Activated T-cell treated with anti-CD3 and anti-CD28 coated beads, Interleukin-2, amount 50 U/mL, for 72 hours (primary cell): ENCODE measurements at places on chromosomes 1 and 21. TPM values are rescaled to one million over a fixed set of nuclear protein-coding genes. Genes with fewer than 3 reads are reported as not detected.

The ANGPTL3 gene
- not detected for total RNA-seq

The ETV3L gene
- total RNA-seq, result not detected

The OLIG1 gene
- not detected for total RNA-seq

The BATF3 gene
- total RNA-seq, result 660 TPM

The NEK2 gene
- total RNA-seq, result 36.8 TPM

The PYGO2 gene
- total RNA-seq, result 45.3 TPM

The NECTIN4 gene
- total RNA-seq, result 0.31 TPM

The BTBD19 gene
- total RNA-seq, result 16.8 TPM

The PLXNA2 gene
- total RNA-seq, result 0.07 TPM

The PCBP3 gene
- 20.2 TPM for total RNA-seq

The GPR52 gene
- total RNA-seq, result 1.9 TPM

The UBE2U gene
- not detected for total RNA-seq

The TTLL7 gene
- total RNA-seq, result 4.1 TPM

The DIO1 gene
- total RNA-seq, result not detected

The PPT1 gene
- 53.2 TPM for total RNA-seq

The S100A14 gene
- 0.26 TPM for total RNA-seq

The SPRR1A gene
- total RNA-seq, result not detected

The CORT gene
- not detected for total RNA-seq

The RGS1 gene
- 25.8 TPM for total RNA-seq

The SELL gene
- total RNA-seq, result 331 TPM

The TAS1R3 gene
- total RNA-seq, result 0.91 TPM

The FAM78B gene
- total RNA-seq, result 0.90 TPM

The ARTN gene
- total RNA-seq, result 3.0 TPM

The RCOR3 gene
- total RNA-seq, result 61.0 TPM

The ZNF697 gene
- total RNA-seq, result 0.26 TPM

The PATJ gene
- total RNA-seq, result 21.6 TPM

The SLC9A1 gene
- total RNA-seq, result 25.5 TPM

The CYP4X1 gene
- total RNA-seq, result not detected

The MAP10 gene
- 1.7 TPM for total RNA-seq

The SPTA1 gene
- not detected for total RNA-seq

The EPHX1 gene
- total RNA-seq, result 2.6 TPM

The EDN2 gene
- not detected for total RNA-seq

The USP21 gene
- 46.4 TPM for total RNA-seq

The DDR2 gene
- 0.25 TPM for total RNA-seq

The RSPH1 gene
- 0.19 TPM for total RNA-seq

The OR6N1 gene
- not detected for total RNA-seq

The RNF186 gene
- not detected for total RNA-seq
